Esophagus squamous epithelium (tissue), 5 donors: ENCODE measurements at places on chromosomes 1 and 21. TPM values are rescaled to one million over a fixed set of nuclear protein-coding genes. Genes with fewer than 3 reads are reported as not detected.

GRCh38 chr1:205476648-205477047, 20.8 kb upstream of the BLACAT1 start:
- H3K4me1 ChIP-seq = peaks cover 30% of the 10 kb centered on the region
- no peak overlapping the region for H3K4me3 ChIP-seq
- H3K27ac ChIP-seq = no peak overlapping the region

DNA sequence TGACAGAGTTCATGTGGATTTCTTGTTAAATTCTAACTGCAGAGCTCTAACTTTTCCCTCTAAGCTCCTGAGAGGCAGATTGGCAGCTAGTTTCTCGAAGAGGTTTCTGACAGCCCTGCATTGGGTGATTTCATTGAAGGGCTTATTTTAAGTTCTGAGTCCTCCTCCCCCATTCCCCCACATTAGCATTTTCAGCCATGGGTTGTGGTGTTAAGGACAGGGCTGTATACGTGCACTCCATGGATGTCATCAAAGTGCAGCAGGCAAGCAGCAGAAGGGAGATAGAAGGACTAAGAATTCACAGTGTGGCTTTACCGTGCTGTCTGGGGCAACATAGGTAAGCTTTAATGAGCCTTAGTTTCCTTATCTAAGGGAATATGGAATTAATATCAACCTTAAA, 19.0 kb downstream of the CRYZ start:
- no peak for DNase-seq
- H3K27me3 ChIP-seq = no peaks in the 10 kb centered on the region
- H3K4me1 ChIP-seq = no peaks in the 10 kb centered on the region

GRCh38 chr1:56188221-56188620, 391.1 kb downstream of the PLPP3 start:
- no peaks in the 10 kb centered on the region for H3K4me1 ChIP-seq
- no peak overlapping the region for H3K4me3 ChIP-seq
- no peaks in the 10 kb centered on the region for H3K36me3 ChIP-seq
- no peak overlapping the region for H3K27ac ChIP-seq
- H3K27me3 ChIP-seq = no peaks in the 10 kb centered on the region
- no peak for DNase-seq

DNA sequence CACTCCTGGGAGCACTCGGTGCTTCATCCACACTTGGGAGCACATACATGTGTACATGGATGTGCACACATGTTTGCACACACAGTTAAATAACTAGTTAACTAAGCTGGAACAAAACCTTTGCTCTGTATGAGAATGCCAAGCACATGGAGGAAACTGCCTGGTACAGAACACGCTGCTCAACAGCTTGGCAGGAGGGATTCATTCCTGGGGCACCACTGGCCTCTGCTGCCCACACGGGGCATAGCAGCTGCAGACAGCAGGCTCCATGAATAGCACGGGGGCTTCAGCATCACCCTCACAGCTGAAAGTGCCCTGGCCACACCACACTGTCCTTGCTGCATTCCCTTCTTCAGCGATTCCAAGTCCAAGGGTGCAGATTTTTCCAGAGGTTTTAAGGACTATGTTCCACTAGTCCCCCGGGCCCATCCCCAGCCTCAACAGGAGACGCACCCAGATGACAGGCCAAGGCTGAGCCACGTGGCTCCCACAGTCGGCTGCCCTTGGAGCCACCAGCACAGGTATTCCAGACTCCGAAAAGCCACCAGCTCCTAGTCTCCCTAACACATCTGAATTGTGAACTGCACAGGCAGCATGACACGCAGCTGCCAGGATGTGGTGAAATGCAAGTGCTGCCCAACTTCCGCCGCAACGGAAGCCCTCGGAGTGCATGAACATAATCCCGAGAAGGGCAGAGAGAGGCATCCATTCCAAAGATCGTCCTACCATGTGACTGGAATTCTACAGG, 16.9 kb downstream of the NPHP4 start:
- DNase-seq = no peak
- no peak overlapping the region for H3K4me3 ChIP-seq
- peaks cover 3% of the 10 kb centered on the region for H3K4me1 ChIP-seq
- H3K36me3 ChIP-seq = no peaks in the 10 kb centered on the region
- H3K27me3 ChIP-seq = no peaks in the 10 kb centered on the region
- H3K27ac ChIP-seq = no peak overlapping the region

DNA sequence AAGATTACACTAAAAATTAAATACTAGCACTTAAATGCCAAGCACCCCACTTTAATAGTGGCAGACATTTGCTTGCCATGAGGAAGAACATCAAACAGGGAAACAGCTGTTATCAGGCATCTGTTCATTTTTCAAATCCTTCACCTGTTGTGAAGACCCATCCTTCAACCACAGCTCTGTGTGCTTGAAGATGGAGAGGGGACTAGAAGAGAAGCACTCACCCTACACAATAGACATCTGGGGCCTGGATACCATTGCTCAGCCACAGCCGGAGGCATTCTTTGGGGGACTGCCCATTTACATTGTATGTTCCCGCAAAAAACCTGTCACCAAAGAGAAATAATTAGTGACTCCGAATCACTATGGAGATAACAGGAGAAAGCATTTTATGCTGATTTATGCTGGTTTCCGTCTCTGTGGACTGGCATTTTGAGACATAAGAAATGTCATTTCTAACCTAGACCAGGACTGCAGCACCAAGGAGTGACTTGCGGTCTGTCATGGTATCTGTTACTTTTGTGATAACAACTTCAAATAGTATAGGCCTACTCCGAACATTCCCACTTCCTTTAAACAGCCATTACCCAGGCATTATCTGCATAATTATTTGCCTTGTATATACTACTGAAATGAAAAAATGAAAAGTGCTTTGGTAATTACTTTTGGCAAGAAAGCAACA, 28.8 kb upstream of the MTF1 start:
- H3K27me3 ChIP-seq = no peaks in the 10 kb centered on the region
- DNase-seq = no peak
- H3K36me3 ChIP-seq = no peaks in the 10 kb centered on the region

- H3K4me1 ChIP-seq = peaks cover 17% of the 10 kb centered on the region
- no peak for DNase-seq
- H3K27ac ChIP-seq = no peak overlapping the region
- no peak overlapping the region for H3K4me3 ChIP-seq
- no peaks in the 10 kb centered on the region for H3K36me3 ChIP-seq
Observed at GRCh38 chr1:64757213-64757612, 12.3 kb downstream of the RAVER2 start.

DNA sequence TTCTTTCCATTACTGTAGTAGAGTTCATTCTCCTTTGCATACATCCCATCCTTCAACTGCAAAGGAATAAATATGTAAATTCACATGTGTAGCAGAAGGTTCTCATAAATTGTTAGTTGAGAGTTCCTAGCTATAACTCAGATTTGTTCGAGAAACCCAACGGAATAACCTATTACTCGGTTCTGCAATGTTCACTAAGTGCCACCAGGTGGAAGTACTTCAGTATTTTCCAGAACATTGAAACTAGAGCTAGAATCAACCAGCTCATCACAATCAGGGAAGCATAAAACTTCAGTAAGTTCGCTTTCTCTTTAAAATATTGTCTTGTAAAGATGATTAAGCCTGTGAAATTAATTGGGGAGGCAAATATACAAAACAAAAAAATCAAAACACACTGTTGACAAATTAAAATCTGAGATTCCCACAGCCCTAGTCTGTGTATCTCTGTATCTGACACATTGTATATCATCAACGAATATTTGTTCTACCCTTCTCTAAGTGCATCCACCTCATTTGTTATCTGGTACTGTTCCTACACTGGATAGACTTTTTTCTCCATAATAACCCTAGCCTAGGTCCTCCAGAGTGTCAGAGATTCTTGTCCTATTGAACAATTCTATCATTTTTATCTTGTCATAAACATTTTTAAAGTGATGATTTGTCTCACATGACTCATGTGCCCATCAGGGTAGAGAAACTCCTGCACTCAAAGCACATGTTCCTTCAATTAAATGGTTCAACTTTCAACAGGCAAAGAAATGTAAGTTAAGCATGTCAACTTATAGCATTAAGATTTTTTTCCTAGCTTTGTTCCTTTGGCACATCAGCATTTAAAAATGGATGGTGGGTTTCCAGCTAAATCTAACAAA, 31.9 kb downstream of the MROH9 start:
- no peaks in the 10 kb centered on the region for H3K27me3 ChIP-seq
- H3K27ac ChIP-seq = no peak overlapping the region
- H3K4me3 ChIP-seq = no peak overlapping the region
- H3K36me3 ChIP-seq = no peaks in the 10 kb centered on the region
- no peaks in the 10 kb centered on the region for H3K4me1 ChIP-seq

The CA6 gene
- not detected for total RNA-seq

The KRTAP21-2 gene
- total RNA-seq = not detected

The FCRL1 gene
- not detected for total RNA-seq

The PSRC1 gene
- total RNA-seq = 13.1 TPM

The SPATA45 gene
- not detected for total RNA-seq

The INTS7 gene
- total RNA-seq = 13.8 TPM

The UTS2 gene
- total RNA-seq = not detected

The TRABD2B gene
- total RNA-seq = 0.53 TPM
